ENCODE measurements at places on chromosomes 16 and 17.

GRCh38 chr17:55237268-55237667 lies 27.5 kb upstream of the HLF start:
- no peak for DNase-seq

GRCh38 chr17:14437176-14437575 lies 136.3 kb downstream of the HS3ST3B1 start:
- DNase-seq, result no peak

DNA sequence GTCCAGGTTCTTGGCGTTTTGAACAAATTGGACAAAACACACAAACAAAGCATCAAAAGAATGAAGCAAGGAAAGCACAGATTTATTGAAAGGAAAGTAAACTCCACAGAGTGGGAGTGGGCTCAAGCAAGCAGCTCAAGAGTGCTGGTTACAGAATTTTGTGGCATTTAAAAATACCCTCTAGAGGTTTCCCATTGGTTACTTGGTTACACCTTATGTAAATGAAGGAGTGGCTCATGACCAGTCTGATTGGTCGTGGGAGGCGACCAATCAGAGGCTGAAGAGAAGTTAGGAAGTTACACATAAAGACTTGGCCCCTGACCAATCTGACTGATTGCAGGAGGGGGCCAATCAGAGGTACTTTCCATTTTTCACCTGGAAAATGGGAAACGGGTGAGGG lies 1373.8 kb upstream of the GOT2 start:
- no peak for DNase-seq

GRCh38 chr16:67248401-67249177 lies at the start of gene SLC9A5:
Gene SLC9A5 (plus strand): TSS chr16:67248979. CDS start chr16:67249015, 36 bp downstream.
- DNase-seq, result no peak

GRCh38 chr16:53089434-53090285 lies 34.9 kb downstream of the CHD9 start:
- no peak for DNase-seq

DNA sequence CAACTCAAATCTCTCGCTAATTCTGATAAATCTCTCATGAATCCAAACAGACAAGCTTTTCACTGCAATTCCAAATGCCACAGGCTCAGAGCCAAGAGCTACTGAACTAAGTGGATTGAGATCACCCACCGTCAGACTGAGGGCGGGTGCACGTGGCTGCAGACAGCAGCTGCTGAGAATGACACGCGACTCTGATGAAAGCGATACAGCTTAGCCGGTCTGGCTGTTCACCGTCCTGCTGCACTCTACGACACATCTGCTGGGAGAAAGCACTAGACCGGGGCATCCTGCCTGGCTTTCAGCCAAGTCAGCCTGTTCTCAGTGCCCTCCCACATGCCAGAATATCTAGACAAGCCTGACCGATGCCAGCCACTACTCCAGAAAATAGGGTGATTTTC lies 42.6 kb downstream of the KLHDC4 start:
- DNase-seq, result peak; percentile 58

Measured in fibroblast of skin of back (primary cell).